T-helper 9 cell (primary cell): ENCODE measurements at places on chromosomes 6 and 20.

DNA sequence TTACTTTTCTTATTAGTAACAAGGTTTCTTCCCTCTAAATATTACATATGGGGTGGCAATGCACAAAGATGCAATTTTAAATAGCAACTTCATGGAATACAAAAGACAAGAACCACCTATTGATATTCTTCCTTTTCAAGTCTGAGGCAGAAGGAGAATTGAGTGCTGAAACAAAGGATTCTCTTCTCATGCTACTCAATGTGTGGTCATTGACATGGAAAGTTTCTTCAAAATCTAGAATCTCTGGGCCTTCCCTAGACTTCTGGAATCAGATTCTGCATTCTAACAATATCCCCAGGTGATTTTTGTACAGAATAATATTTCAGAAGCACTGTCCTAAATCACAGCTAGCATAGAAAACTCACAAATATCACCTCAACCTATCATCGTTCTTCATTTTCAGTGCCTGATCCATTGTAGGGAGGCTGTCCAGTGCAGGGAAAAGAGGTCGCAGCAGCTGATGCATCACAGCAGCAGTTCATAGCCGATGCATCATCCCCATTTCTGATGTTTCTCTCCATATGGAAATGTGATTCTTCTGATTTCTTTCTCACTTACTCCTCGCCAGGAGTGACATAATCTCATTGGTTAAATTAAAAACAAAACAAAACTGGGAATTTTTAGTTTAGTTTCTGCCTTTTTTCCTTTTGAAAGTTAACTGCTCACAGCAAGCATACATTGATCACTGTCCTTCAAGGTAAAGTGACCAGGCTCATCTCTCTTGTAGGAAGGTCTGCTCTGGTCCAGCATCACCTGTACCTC is 139.5 kb upstream of the FAM83B start:
- no peak for DNase-seq

DNA sequence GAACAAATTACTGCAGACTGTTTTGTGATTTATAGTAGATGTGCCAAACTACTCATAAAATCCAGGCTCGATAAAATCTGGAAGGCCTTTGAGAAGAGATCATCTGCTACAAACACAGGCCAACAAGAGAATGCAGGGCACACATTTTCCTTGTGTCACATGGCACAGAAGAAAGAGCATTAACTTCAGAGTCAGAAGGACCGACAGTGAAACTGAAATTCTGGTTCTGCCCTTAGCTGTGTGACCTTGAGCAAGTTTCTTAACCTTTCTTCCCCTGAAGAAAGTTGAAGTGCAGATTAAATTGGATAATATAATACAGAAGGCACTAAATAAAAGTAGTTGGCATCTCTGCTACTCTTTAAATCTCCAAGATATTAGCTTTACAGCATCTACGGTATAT is 338.4 kb upstream of the IRAK1BP1 start:
- no peak for DNase-seq

DNA sequence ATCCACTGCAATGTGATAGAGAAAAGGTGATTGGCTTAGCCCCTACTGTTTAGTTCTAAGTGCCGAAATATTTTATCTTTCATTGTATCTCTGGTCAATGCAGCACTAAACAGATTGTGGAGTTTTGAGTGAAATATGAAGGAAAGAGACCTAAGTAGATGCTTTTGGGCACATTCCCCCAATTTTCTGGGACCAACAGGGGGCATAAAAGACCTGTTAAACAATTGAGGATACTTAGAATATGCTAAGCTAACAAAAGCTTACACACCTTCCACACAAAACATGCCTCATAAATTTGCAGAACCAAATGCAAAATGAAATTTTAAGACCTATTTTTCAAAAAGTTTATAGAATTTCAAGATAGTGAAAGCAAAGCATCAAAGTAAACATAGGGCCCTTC is 746.9 kb downstream of the TBC1D32 start:
- no peak for DNase-seq

DNA sequence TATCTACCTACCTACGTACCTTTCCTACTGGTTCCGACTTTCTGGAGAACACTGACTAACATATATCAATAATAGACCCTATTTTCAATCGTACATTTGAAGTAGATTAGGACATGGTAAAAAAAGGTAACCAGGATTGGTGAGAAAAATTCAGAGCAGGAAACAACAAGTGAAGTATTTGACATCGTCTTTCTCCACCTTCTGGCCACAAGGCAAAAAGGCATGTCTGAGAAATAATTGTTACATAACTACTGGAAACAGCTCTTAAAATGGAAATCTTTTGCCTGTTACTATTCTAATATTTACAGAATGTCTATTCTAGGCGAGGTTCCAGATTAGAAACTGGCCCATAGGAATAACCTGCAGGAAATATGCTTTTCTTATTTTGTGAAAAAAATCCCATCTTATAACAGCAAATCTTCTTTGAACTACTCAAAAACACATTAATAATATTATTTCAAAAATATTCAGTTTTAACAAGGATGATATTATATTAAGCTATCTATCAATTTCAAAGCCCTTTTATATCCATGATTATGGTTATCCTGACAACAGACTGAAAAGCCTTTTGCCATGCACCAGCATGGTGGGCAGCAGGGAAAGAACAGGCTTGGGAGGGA is 80.8 kb downstream of the RCAN2 start:
- no peak for DNase-seq

DNA sequence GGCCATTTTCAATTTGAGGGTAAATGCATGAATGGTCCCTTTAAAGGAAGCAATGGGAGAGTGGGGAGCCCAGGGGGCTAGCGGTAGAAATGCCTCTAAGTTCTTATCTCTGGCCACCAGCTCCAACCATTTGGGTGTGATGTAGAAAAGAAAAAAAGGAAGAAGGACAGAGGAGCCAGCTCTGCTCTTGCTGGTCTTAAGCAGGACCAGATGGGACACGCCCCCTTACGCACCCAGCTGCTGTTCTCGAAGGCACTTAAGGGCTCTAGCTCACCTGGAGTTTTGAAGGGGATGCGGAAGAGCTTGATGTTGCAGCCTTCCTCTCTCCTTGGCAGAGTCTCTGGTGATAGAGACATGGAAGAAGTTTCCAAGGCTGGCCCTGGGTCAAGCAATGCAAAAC is 59.5 kb upstream of the RNF144B start:
- DNase-seq, result no peak

DNA sequence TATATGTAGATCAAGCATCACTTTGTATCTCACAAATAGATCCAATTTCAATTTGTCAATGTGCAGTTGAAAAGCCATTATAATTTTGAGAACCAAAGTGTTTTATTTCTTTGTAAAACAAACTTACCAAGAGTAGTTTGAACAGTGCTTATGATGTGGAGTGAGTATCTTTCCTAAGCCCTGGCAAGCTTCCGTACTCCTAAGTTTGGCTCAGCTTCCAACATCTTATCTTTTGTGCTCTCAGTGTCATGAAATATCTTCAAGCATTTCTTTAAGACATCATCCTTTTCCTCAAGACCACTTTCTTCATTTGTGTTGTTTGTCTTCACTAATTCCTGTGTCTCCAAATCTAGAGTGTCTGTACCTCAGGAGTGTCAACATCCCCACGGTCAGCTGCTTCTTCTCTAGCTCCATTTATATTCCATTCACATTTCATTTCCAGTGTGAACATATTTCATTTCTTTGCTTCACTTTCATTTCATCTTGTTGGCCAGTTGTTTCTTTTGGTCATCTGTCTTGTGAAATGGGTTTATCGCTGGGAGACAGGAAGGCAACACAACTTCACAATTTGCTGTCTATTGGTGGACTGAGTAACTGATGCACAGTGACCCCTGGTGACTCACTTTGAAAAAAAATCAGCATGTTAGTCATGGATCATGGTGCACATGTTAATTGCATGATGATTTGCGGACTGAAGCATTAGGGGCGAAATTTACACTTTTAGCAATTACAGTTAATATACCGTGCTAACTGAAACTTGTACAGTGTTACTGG is 36.9 kb downstream of the SLC24A3 start:
- no peak for DNase-seq

DNA sequence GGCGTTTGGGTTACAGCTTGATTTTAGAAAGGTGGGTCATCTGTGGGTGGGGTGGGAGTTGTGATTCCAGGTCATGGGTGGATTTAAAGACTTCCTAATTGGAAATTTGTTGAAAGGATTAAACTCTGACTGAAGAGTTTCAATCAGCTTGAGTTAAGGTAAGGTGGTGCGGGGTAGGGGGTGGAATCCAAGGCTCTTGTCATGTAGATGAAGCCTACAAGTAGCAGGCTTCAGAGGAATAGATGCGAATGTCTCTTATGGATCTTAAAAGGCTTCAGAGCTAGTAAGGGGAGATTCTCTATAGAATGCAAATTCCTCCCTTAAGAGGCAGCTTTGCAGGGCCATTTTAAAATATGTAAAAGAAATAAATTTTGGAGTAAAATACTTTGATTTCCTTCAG is 645.3 kb downstream of the FRK start:
- DNase-seq, result no peak
